Calu3 (cell line): ENCODE measurements at places on chromosomes 5 and 9. TPM values are rescaled to one million over a fixed set of nuclear protein-coding genes. Genes with fewer than 3 reads are reported as not detected.
A peak's percentile ranks its signal among the peaks of the same experiment; 100 is the strongest.

- H3K27ac ChIP-seq = no peak overlapping the region
- H3K4me1 ChIP-seq = no peaks in the 10 kb centered on the region
- no peak overlapping the region for H3K4me3 ChIP-seq
- no peaks in the 10 kb centered on the region for H3K27me3 ChIP-seq
- DNase-seq = no peak
Observed at GRCh38 chr9:129076640-129077037, 4.3 kb upstream of the DOLPP1 start.

OGN gene
- not detected in 2 replicates for total RNA-seq

MARVELD2 gene
- total RNA-seq = 40.9 and 46.0 TPM in 2 replicates

NRARP gene
- 32.6 and 32.9 TPM in 2 replicates for total RNA-seq

SHISAL2B gene
- not detected in 2 replicates for total RNA-seq

- no peaks in the 10 kb centered on the region for H3K36me3 ChIP-seq
- H3K4me1 ChIP-seq = no peaks in the 10 kb centered on the region
- H3K4me3 ChIP-seq = no peak overlapping the region
- H3K27ac ChIP-seq = no peak overlapping the region
Observed at GRCh38 chr5:168681556-168682183, 102.5 kb upstream of the PANK3 start.

FOXD4 gene
- total RNA-seq = 1.7 and 2.4 TPM in 2 replicates

GRCh38 chr9:70101265-70101664, 57.6 kb downstream of the MAMDC2 start:
- H3K36me3 ChIP-seq = no peaks in the 10 kb centered on the region
- no peak overlapping the region for H3K27ac ChIP-seq
- DNase-seq = no peak
- no peaks in the 10 kb centered on the region for H3K4me1 ChIP-seq
- no peaks in the 10 kb centered on the region for H3K27me3 ChIP-seq

GFI1B gene
- not detected in 2 replicates for total RNA-seq

DNA sequence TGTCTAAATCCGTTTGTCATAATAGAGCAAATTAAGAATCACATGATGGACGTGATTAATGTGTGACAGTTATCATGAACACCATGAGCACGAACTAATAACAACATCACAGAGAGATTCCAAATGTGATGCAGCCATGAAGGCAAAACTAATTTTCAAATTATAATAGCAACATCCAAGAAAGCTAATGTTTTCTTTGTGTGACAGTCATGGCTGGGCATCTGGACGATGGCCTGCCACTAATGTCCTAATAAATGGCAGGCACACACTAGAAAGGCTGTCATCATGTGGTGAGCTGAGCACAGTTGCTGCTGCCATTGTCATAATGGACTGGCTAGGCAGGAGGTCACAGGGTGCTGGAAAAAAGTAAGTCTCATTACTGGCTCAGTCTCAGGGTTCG, 280.0 kb upstream of the EFNA5 start:
- H3K27me3 ChIP-seq = no peaks in the 10 kb centered on the region
- DNase-seq = no peak
- no peak overlapping the region for H3K4me3 ChIP-seq
- H3K4me1 ChIP-seq = no peaks in the 10 kb centered on the region
- H3K36me3 ChIP-seq = no peaks in the 10 kb centered on the region

DNA sequence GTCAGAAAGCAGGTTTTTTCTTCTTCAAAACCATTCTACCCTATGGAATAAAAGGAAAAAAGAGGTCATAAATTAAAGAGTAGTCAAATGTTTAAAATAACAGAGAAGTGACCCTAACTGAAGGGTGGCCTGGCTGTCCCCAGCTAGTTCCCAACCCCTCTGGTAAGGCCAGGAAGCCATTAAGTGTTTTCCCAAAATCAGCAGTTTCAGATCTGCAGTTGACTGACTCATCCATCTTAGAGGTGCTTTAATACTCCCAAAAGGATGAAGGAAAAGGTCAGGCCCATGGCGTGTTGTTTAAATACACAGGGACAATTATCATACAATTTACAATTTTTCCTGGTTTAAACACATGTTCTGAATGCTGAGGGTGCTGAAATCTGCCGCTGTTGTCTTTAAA, 47.9 kb upstream of the TBC1D9B start:
- H3K4me1 ChIP-seq = no peaks in the 10 kb centered on the region
- no peak for DNase-seq
- no peak overlapping the region for H3K4me3 ChIP-seq
- H3K27me3 ChIP-seq = no peaks in the 10 kb centered on the region
- no peaks in the 10 kb centered on the region for H3K36me3 ChIP-seq

AQP3 gene
- total RNA-seq = 4.6 and 10.4 TPM in 2 replicates

GDNF gene
- not detected in 2 replicates for total RNA-seq

EIF4E1B gene
- total RNA-seq = not detected in 2 replicates

GRCh38 chr5:1445313-1445688, at the start of gene SLC6A3:
TSS of gene SLC6A3 (minus strand) at chr5:1445440. CDS start at chr5:1443197, 2,243 bp downstream.
- H3K27me3 ChIP-seq = peaks cover 70% of the 10 kb centered on the region
- no peak within 1 kb of the TSS for H3K4me3 ChIP-seq
- DNase-seq = no peak
- no peak within 1 kb of the TSS for H3K27ac ChIP-seq
- H3K4me1 ChIP-seq = no peaks in the 10 kb centered on the region

CAMK4 gene
- total RNA-seq = 19.4 and 23.3 TPM in 2 replicates

- peaks cover 8% of the 10 kb centered on the region for H3K4me1 ChIP-seq
- no peaks in the 10 kb centered on the region for H3K36me3 ChIP-seq
- no peaks in the 10 kb centered on the region for H3K27me3 ChIP-seq
- H3K4me3 ChIP-seq = no peak overlapping the region
- H3K27ac ChIP-seq = no peak overlapping the region
Observed at GRCh38 chr5:85278193-85278592, 893.5 kb upstream of the EDIL3 start.

DNA sequence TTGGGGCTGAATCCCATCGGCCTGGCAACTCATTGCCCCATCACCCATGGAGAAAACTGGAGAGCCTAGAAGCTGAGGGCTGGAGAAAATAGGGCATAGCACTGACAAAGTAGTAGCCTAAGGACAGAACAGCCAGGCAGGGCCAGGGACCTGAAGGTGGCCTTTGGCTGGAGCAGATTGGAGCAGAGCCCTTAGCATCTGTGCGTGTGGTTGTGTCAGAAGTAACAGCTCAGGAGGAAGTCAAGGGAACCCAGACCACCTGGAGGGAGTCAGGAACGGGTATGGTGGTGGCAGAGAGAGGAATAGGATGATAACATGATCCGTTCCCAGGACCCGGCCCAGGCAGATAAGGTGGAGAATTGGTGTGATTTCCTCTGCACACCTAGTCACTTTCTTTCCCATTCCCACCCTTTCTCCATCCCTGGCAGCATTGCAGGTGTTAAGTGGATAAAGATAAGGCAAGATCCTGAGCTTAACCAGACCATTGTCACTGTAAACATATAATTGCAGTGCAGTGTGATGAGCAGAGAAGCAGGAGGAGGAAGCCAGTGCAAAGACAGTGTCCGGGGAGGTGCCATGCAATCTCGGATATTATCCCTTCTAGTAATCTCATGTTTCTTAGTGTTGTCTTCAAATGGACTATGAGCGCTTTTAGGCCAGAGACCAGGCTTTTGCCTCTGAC, 67.0 kb downstream of the NDFIP1 start:
- H3K27ac ChIP-seq = no peak overlapping the region
- H3K27me3 ChIP-seq = no peaks in the 10 kb centered on the region
- no peak for DNase-seq
- no peaks in the 10 kb centered on the region for H3K36me3 ChIP-seq

DNA sequence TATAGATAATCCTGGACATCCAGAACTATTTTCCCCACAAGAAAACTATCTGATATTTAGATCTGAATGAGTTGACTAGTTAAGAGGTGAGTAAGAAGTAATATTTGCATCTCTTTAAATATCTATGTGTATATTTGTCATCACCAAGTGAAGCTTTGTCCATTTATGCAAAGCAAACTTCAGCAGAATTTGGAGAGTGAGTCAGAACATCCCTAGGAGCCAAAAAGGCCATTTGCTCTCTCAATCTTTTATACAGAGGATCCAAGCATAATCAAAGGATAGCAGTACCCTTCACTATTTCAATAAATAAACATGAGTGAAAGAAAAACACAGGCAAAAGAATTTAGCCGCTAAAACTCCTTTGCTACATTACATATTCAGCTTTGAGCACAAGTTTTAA, 454.4 kb downstream of the NR2F1-AS1 start:
- no peaks in the 10 kb centered on the region for H3K27me3 ChIP-seq
- DNase-seq = no peak
- no peaks in the 10 kb centered on the region for H3K36me3 ChIP-seq
- no peaks in the 10 kb centered on the region for H3K4me1 ChIP-seq
- H3K4me3 ChIP-seq = no peak overlapping the region
- H3K27ac ChIP-seq = no peak overlapping the region

DNA sequence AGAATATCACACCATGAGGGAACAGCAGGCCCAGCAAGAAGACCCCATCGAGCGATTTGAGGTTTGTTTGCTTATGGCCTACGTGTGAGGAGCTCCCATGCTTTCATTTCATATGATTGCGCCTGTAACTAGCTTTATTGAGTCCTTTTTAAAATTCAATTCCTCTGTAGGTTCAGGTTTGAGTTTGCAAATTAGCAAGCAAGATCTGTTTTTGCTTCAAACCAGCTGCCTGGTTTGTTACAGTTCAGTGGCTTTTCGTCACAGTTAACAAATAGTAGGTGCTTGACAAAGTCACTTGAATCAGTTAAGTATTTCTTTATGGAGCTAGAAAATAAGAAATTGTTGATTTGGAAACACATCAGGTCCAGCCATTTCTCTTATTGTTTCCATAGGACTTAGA, 56.3 kb downstream of the GPR21 start:
- H3K27me3 ChIP-seq = no peaks in the 10 kb centered on the region
- no peak for DNase-seq
- H3K4me3 ChIP-seq = no peak overlapping the region
- no peaks in the 10 kb centered on the region for H3K4me1 ChIP-seq
- peaks cover 15% of the 10 kb centered on the region for H3K36me3 ChIP-seq

DNA sequence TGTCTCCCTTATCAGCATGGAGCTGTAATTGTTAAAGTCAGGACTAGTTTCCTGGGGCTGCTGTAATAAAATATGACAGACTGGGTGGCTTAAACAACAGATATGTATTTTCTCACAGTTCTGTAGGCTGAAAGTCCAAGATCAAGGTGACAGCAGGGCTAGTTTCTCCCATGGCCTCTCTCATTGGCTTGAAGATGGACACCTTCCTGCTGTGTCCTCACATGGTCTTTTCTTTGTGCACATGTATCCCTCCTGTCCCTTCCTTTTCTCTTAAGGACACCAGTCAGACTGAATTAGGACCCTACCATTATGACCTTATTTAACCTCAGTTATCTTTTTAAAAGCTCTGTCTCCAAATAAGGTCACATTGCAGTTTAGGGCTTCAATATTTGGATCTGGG, 700.5 kb upstream of the MEF2C start:
- H3K4me3 ChIP-seq = no peak overlapping the region
- no peak overlapping the region for H3K27ac ChIP-seq
- H3K4me1 ChIP-seq = peaks cover 8% of the 10 kb centered on the region
- no peak for DNase-seq
- no peaks in the 10 kb centered on the region for H3K36me3 ChIP-seq
- no peaks in the 10 kb centered on the region for H3K27me3 ChIP-seq

GRCh38 chr5:135440916-135441315, 6.2 kb downstream of the DCANP1 start:
- H3K27me3 ChIP-seq = peaks cover 59% of the 10 kb centered on the region
- H3K27ac ChIP-seq = no peak overlapping the region
- H3K36me3 ChIP-seq = peaks cover 4% of the 10 kb centered on the region
- H3K4me1 ChIP-seq = no peaks in the 10 kb centered on the region
- no peak for DNase-seq

DNA sequence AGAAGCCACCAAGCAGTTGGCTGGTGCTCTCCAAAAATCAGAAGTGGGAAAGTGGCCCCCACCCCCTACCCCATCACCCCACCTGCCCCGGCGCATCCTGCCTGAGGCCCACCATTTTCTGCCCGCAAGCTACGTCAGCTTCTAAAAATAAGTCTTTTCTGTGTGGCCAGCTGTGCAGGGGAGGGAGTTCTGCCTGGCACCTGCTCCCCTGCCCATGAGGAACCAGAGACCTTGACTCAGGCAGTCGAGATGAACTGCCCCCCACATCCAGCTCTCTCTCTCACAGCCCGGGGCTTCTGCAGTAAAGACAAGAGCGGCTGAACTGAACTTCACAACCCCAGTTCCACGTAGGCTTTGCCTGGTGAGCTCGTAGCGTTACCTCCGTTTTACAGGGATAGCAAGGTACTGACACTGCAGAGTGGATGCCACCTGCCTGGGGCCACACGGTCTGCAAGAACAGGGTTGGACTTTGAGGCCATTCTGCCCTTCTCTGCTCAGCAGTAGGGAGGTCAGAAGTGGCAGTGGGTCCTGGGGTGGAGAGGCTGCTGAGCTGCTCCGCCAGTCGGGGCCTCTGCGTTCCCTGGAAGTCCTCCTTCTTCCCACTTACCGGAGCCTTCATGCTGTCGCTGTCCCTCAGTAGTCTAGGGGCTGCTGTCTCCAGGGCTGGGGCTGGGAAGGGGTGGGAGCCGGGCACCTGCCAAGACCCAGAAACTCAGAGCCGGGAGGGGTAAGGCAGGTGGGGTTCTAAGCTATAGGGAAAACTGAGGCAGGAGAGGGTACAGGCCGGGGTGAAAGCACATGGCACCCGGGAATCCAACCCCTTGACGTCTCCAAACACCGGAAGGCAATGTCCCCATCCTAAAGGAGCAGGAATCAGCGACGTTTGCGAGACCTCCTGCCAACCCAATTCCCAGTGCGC, 781 bp downstream of the ST6GALNAC4 start:
- H3K36me3 ChIP-seq = peaks cover 9% of the 10 kb centered on the region
- peaks cover 13% of the 10 kb centered on the region for H3K4me1 ChIP-seq
- H3K27me3 ChIP-seq = no peaks in the 10 kb centered on the region
- H3K4me3 ChIP-seq = peak overlapping the region; percentile 65

DNA sequence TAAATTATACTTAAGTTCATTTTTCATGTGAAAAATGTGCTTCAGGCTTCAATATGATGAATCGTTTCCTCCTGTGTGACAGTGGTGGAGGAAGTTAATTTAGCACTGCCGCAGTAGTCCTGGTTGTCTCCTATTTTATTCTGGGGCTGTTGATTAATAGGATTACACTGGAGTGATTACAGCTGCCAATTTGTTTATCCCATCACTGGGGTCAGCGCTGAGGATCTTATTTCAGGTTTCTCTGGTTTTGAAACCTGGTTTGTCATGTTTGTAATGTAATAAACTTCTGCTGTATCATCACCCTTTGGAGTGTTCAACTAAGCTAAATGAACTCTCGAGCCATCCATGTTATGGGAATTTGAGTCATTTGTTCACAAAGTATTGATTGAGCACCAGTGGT, 241.7 kb upstream of the KCNN2 start:
- no peak for DNase-seq
- no peak overlapping the region for H3K27ac ChIP-seq
- H3K4me1 ChIP-seq = no peaks in the 10 kb centered on the region

GRCh38 chr9:8858596-8859161, 1059.1 kb upstream of the DMAC1 start:
- peaks cover 37% of the 10 kb centered on the region for H3K27me3 ChIP-seq
- no peak for DNase-seq
- no peaks in the 10 kb centered on the region for H3K4me1 ChIP-seq
- H3K27ac ChIP-seq = no peak overlapping the region
- H3K36me3 ChIP-seq = no peaks in the 10 kb centered on the region
- H3K4me3 ChIP-seq = peak overlapping the region; percentile 67

- no peaks in the 10 kb centered on the region for H3K27me3 ChIP-seq
- H3K27ac ChIP-seq = no peak overlapping the region
- no peak for DNase-seq
- H3K36me3 ChIP-seq = no peaks in the 10 kb centered on the region
- H3K4me3 ChIP-seq = no peak overlapping the region
Observed at GRCh38 chr5:137250421-137250820, 248.7 kb downstream of the SPOCK1 start.
